ENCODE measurements at places on chromosomes 2 and 18. TPM values are rescaled to one million over a fixed set of nuclear protein-coding genes. Genes with fewer than 3 reads are reported as not detected.
A peak's percentile ranks its signal among the peaks of the same experiment; 100 is the strongest.

DNA sequence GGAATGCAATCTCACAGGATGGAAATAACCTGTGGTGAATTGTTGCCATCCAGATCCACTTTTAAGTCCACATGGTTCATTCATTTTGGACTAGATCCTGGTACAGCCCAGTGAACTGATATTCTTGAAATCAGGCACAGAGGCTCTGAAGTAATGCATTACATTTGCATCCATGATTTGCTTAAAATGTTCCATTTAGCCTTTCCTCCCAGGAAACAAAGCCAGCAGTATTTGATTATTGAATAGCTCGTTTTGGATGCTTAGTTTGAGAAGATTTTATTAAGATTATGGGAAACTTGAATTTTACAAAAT, 995.8 kb upstream of the CDH2 start:
- DNase-seq = no peak

The HOXD3 gene
- total RNA-seq = not detected

DNA sequence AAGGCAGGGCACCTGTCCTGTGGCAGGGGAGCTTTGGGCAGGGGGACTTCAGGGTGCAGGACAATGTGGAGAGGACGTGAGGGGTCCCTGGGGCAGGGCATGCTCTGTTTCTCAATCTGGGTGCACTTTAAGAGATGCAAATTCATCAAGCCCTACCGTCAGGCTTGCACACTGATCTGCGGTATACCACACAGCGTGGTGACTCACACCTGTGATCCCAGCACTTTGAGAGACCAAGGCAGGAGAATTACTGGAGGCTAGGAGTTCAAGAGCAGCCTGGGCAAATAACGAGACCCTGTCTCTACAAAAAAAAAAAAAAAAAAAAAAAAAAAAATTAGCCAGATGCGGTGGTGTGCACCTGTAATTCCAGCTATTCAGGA, 10.2 kb upstream of the GPC1 start:
- no peak for DNase-seq

DNA sequence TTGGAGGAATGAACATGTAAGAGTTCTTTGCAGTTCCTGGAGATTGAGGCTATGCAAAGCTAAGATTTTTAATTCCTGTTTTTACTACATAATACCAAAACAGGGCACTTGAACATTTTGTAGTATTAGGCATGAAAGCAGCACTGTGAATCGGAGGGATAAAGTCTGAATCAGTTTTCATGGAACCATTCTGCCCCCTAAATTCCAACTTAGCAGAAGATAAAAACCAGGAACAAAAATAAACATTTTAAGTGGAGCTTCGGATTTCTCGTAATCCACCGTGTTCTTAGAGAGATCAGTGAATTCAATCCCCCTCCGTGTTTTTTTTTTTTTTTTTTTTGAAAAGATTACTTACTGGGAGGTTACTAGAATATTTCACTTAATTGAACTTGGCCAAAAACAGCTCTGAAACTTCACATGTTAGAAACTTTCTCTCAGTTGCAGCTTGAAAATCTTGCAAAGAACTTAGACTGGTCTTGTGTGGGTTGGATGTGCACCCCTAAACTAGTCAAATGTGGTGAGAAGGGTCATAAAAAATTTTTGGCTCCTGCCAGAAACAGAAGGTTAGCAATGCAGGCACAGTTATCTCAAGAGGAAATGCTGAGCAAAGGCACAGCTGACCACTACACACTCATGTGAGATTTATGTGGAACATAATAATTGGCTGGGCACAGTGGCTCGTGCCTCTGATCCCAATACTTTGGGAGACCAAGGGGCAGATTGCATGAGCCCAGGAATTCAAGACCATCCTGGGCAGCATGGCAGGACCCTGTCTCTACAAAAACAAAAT, 145.4 kb upstream of the RNF152 start:
- peak; percentile 74 for DNase-seq

The RAB6C gene
- not detected for total RNA-seq

- no peak for DNase-seq
Measured at GRCh38 chr2:128794285-128794684, 475.6 kb upstream of the HS6ST1 start.

DNA sequence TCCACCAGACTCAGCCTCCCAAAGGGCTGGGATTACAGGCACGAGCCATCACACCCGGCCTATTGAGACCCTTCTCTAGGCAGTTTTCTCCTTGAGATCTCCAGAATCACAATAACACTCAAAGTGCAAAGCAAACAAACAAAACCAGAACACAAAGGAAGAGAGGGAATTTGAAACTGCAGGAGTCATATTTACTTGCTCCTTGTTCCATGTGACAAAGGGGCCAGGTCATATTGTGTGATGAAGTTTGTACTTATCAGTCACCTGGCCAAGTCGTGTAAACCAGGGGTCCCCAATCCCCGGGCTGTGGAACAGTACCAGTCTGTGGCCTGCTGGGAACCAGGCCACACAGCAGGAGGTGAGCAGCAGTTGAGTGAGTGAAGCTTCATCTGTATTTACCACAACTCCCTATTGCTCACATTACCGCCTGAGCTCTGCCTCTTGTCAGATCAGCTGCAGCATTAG, 26.5 kb downstream of the SCYGR8 start:
- DNase-seq = no peak

- no peak for DNase-seq
Measured at GRCh38 chr2:776487-776886, 99.3 kb upstream of the TMEM18 start.

The TUBB8B gene
- not detected for total RNA-seq

The PARD3B gene
- total RNA-seq = 15.9 TPM

The UGT1A3 gene
- total RNA-seq = not detected

GRCh38 chr2:107735201-107735600, 91.5 kb upstream of the RGPD4 start:
- no peak for DNase-seq

The TCF7L1 gene
- 3.5 TPM for total RNA-seq

DNA sequence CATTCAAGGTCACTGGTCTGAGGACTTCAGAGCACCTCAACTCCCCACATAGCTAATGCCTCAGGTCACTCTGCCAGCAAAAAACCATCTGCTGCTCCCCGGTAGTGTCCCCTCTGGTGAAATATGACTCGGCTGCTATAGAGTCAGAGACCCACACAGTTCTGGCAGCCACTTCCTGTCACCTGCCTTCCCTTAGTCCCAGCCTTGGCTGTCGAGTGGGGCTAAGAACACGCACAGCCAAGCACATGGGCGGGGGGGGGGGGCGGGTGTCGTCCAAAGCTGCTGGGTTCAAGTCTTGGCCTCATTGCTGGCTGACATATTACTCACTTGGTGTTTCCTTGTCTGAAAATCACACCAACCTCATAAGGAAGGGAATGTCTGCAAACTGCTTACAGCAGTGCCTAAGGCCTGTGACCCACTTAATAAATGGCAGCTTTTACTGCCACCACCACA, 37.5 kb downstream of the POLR1A start:
- DNase-seq = no peak

DNA sequence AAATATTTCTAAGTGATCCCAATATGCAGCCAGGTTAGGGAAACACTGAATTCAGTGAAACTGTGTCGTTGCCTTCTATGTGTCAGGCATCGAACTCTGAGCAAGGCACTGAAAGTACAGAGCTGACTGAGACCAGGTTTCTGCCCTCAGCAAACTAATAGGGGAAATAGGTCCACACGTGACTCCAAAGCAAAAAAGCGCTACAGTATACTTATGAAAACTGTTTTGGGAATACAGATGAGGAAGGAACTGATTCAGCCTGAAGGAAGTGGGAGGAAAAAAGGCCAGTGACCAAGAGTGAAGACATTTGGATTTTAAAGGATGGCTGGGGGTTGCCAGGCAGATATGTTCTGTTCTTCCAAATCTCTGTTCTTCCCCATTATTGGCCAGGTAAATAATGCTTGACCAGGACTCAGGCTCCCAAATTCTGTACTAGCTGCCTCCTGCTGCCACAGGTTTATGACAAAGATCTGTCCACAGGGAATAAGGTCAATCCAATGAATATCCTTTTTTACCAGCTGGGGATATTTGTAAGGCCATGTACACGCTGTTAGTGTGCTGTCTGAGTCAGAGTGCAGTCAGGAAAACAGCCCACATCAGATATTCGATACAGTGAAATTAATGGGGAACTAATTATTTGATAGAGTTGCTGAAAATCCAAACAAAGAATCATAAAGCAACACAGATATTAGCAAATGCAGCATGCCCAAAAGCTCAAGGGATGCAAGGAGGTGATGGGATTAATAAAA, 24.5 kb upstream of the INPP4A start:
- no peak for DNase-seq

GRCh38 chr2:139078376-139078775, 298.2 kb upstream of the NXPH2 start:
- no peak for DNase-seq

The STK11IP gene
- 11.7 TPM for total RNA-seq

All from fibroblast of the aortic adventitia (primary cell).